AG08396 (cell line): ENCODE measurements at places on chromosomes 16 and 17.

DNA sequence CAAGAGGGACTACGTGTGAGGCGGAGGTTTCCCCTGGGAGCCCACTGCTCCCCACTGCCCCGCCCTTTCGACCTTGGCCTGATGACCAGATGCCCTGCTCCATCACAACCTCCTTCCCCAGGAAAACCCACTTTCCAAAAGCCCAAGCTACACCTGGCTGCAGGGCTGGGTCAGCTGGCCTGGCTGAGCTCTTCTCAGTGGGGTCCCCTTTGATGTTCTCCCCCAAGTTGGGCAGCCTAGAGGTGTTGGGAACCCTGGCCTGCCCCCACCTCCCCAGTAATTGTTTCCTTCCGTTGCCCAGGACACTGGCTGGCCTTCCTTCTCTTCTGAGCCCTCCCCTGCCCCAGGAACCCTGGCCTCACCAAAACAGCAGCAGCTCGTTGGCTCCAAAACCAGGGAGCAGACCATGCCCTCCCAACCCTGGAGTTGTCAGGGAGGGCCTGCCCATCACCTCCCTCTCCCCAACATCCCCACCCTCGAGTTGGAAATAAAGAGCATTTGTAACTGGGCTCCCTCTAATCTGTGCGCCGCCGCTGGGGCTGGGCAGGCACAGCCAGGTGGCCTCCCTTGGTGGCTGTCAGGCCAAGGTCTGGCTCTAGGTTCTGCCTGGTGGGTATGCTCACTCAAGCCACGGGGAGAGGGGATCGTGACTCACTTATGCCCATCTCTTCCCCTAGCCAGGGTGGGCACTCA is 1.4 kb downstream of the CLDN9 start:
- no peak for DNase-seq

DNA sequence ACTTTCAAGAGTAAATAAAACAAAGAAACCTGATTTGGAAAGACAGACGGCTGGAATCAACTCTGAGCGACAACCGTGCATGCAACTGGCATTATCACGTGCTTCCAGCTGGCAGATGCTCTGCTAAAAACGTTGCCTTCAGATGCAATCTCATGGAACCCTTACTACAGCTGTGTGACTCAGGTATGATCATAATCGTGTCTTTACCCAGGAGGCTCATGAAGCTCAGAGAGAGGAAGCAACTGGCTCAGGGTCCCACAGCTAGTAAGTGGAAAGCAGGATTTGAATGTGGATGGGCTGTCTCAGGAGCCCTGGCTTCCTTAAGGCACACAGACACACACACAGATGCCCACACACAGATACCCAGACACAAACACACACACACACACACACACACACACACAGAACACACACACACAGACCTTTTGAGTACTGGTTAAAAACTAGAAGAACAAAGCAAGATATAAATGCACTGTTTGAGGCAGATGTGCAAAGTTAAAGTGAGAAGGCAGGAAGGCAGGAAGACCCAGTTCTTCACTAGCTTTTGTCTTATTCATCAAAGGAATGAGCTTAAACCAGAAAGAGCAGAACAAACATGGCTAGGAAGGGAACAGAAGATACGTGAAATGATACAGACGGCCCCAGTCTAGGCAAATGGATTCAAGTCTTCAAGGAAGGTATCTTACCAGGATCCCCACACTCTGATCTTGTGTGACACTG is 275.2 kb downstream of the MAF start:
- DNase-seq = no peak

- no peak for DNase-seq
Observed at GRCh38 chr17:55208078-55208812, 56.5 kb upstream of the HLF start.

DNA sequence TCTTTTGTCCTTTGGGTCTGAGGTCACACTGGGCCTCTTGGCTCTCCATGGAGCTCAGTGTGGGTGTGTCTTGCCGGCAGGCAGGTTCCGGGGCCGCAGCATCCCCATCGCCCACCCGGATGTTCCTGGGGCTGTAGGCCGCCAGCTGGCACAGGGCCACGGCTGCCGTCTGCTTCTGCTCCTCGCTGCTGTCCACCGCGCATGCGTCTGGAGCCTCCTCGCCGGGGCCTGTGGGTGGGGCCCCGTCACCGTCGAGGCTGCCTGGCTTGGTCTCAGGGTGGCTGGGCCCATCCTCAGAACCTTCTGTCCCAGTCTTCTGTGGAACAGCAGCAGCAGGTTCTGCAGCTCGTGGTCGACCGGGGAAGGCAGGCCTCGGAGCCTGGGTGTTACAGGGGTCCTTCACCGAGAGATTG is 9.6 kb downstream of the ZNF750 start:
- peak; percentile 64 for DNase-seq

- DNase-seq = no peak
Observed at GRCh38 chr16:50741225-50741780, 583 bp upstream of the CYLD start.

GRCh38 chr17:37802712-37803416 is 58.0 kb upstream of the HNF1B start:
- peak; percentile 66 for DNase-seq

GRCh38 chr16:15034266-15035162 is 21.4 kb downstream of the NTAN1 start:
- no peak for DNase-seq

DNA sequence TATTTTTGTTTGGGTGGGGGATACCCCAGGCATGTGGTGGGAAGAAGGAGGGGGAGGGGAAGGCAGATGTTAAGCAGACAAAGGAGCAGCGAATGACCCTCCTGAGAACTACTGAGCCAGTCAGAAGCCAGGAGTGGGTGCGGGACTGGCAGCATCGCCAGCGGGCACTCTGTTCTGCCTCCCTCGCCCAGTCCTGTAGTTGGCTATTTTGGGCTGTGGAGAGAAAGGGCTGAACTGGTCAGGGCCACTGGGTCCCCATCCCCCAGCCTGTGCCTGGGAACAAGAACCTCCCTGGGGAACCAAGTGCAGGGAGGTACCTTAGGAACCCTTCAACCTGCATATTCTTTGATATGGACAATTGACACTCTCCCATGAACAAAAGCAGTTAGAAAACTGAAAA is 6.4 kb downstream of the LRRC3C start:
- no peak for DNase-seq

GRCh38 chr16:65274566-65274965 is 152.7 kb upstream of the CDH11 start:
- no peak for DNase-seq

GRCh38 chr17:65568918-65569317 is 7.5 kb upstream of the AXIN2 start:
- DNase-seq = no peak

GRCh38 chr17:75433218-75433783 is 23.1 kb upstream of the TMEM94 start:
- no peak for DNase-seq

- no peak for DNase-seq
Observed at GRCh38 chr16:64278196-64278595, 843.7 kb downstream of the CDH11 start.

- DNase-seq = no peak
Observed at GRCh38 chr16:85607796-85608514, 5.2 kb upstream of the GSE1 start.

GRCh38 chr17:9236286-9237052 is 215.2 kb downstream of the NTN1 start:
- DNase-seq = no peak

DNA sequence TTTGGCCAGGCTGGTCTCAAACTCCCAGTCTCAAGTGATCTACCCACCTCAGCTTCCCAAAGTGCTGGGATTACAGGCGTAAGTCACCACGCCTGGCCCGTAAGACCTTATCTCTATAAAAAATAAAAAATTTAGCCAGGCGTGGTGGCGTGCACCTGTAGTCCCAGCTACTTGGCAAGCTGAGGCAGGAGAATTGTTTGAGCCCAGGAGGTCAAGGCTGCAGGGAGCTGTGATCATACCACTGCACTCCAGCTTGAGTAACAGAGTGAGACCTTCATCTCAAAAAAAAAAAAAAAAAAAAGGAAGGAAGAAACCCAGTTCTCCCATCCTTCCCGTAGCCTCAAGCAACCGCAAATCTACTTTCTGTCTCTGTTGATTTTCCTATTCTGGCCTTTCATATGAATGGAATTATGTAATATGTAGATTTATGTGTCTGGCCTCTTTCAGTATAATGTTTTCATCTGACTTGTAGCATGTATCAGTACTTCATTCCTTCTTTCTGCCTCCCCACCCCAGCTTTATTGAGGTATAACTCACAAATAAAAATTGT is 11.2 kb downstream of the CASC3 start:
- DNase-seq = no peak

DNA sequence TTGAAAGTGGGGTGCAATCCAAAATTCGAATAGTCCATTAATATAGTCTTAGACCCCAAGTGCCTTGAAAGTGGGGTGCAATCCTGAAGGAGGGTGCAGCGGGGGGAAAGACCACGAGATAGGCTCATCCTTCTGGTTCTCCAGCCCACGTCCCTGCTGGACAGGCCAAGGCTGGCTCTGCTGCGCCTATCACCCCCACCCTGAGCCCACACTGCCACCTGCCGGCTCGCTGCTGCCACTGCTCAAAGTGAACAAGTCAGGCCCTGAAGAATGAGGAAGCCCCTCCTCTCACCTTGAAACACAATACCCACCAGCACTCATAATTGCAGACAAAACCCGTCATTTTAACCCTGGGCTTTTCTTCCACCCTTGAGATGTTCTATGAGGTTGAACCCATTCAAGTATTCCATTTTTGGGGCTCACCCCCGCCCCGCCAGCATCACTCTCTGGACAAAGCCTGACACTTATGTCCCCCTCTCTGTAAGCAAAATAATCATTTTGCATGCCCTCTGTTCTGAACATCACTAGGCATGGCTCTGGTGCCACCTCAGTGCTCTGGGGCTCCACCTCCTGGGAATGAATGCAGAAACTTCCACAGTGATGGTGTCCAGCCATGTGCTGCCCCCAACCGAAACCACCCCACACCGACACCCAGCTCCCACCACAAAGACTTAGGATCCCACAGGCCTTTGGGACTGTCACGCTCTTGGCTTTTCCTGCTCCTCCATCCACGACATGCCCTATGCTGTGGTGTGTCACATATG is 56.8 kb downstream of the BEAN1 start:
- peak; percentile 86 for DNase-seq

- DNase-seq = no peak
Observed at GRCh38 chr17:21674242-21674731, 18.0 kb upstream of the KCNJ18 start.

GRCh38 chr17:75645889-75646637 is 12.8 kb downstream of the SMIM5 start:
- no peak for DNase-seq

- DNase-seq = peak; percentile 10
Observed at GRCh38 chr17:29930409-29931010, 482 bp upstream of the SSH2 start.

GRCh38 chr16:4141604-4142003 is 25.4 kb upstream of the ADCY9 start:
- no peak for DNase-seq
